NCI-H1417 treated with DMSO at 0.1 percent for 48 hours (cell line): ENCODE measurements at places on chromosomes 5 and 9.

- DNase-seq: no peak
Observed at GRCh38 chr5:142609142-142609541, 76.7 kb downstream of the FGF1 start.

DNA sequence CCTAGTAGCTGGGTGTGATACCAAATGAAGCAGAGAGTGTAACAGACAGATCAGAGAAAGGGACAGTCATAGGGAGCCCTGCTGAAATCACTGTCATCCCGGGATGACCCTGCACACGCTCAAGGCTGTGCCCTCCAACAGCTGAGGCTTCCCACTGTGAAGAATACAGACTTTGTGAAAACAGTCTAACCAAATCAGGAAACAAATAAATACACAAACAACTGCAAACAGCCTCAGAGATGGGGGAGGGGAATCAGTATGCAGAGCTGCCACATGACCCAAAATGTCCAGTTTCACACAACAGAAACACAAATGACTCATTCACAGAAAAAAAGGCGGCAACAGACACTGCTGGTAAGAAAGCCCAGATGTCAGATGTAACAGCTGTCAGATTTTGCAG, 101.9 kb downstream of the ADAMTS2 start:
- no peak for DNase-seq

- DNase-seq: no peak
Observed at GRCh38 chr5:149904977-149905376, 39.6 kb downstream of the PDE6A start.

DNA sequence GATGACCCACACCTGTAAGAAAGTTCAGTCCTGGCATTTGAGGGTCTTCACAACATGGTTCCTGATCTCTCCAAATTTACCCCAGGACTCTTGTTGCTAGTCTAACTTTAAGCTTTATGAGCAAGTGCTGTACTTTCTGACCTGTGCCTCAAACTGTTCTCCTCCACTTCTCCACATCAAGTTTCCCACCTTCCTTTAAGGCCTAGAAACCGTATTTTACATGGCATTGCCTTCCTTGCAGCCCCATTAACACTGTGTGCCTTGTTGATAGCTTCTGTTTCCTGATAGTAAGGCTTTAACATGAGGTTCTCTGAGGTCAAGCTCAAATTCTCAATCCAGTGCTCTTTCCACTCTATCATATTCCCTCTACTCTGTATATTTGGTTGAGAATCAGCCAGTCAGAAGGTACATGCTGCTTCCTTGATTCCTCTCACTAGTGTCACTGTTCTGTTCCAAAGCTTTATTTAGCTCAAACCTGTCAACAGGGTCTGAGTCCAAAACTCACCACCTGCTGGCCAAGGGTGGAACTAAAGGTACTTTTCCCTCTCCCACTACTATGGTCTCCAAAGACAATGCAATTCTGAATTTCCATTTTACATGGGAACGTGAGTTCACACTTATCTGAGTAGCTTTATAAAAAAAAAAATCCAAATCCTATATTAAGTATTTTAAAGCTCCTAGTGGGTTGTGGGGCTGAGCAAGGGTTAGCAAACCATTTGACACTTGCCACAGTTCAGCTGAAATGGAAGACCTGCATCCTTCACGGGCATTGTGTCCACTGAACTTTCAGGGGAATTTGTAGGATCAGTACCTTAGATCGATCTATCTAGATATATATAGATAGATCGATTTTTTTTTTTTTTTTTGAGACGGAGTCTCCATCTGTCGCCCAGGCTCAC, 21.1 kb downstream of the VCP start:
- DNase-seq: no peak
